ENCODE measurements at places on chromosomes 1 and 21.

DNA sequence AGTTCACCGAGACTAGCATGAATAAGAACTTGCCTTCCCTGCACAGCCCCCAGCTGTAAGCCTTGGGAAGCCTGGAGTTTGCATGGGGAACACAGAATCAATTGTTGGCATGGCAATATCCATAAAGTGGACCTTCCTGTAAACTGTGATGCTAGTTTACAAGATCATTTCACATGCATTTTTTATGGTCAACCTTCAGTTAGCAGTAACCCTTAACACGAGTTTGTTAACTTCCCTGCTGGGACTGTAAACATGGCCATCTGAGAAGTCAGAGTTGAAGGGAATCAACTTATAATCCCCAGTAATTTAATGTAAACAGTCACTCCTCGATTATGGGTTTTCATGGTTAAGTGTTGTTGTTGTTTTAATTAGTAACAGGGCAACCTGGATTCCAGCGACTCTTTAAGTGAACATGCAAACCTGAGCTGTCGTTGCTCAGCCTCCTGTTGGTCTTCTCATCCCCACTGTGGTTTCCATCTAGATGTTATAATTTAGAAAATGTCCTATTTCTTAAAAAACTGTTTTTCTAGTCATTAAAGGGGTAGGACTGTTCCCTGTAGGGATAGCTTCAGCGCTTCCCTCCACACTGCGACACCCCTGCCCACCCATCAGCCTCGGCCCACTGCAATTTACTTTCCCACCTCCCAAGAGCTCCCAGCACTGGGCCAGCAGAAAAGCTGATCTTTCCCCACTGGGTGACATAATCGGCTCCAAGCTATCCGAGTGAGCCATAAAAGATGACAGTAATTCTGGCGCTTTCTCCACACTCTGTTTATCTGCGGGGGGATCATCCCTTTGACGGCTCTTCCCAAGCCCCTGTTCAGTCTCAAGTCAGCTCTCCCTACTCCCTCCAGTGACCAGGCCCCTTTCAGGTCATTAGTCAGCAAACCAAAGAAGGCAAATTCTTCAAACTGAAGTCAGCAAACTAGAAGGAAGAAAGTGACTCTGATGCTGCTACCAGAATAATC lies 107.6 kb upstream of the IPO9 start:
- no peak for DNase-seq

- DNase-seq: no peak
These were observed 289.6 kb downstream of the PTPRU start for GRCh38 chr1:29525941-29526340.

- DNase-seq: peak; percentile 86
These were observed 221.3 kb downstream of the MRPL39 start for GRCh38 chr21:25385911-25386474.

GRCh38 chr21:41891132-41891531 lies 12.0 kb upstream of the PRDM15 start:
- DNase-seq: no peak

- no peak for DNase-seq
These were observed 98.4 kb upstream of the TARDBP start for GRCh38 chr1:10914056-10914455.

GRCh38 chr1:109802901-109803561 lies 39.3 kb upstream of the EPS8L3 start:
- no peak for DNase-seq

DNA sequence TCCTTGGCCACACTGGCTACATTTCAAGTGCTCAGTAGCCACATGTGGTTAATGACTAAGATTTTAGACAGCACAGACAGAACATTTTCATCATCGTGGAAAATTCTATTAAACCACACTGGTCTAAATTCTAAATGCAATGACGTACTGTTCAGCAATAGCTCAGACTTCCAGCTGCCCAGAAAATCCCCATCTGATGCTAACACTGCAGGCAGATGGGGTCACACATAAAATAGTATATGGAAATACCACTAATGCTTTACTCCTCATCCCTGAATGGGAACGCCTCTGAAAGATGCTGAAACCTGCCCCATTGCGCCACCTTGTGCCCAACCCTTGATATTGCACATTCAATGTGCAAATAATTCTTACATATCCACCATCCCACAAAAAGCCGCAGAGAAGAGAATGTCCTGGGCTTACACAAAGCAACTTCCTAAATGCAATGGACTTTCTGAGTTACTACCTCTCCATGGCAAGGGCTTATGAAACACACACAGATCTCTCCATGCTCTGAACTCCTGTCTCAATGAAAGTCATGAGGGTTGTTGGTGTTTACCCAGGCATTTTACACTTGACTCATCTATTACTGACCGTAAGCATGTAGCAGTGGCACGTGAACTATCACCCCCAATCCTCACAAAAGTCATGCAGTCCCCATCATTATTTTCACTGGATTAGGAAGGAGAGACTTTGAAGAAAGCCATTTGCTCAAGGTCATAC lies 20.3 kb upstream of the SLC5A9 start:
- peak; percentile 77 for DNase-seq

GRCh38 chr1:162328512-162328911 lies 48.1 kb downstream of the SPATA46 start:
- no peak for DNase-seq

GRCh38 chr1:31354283-31354682 lies 18.6 kb downstream of the FABP3 start:
- no peak for DNase-seq

DNA sequence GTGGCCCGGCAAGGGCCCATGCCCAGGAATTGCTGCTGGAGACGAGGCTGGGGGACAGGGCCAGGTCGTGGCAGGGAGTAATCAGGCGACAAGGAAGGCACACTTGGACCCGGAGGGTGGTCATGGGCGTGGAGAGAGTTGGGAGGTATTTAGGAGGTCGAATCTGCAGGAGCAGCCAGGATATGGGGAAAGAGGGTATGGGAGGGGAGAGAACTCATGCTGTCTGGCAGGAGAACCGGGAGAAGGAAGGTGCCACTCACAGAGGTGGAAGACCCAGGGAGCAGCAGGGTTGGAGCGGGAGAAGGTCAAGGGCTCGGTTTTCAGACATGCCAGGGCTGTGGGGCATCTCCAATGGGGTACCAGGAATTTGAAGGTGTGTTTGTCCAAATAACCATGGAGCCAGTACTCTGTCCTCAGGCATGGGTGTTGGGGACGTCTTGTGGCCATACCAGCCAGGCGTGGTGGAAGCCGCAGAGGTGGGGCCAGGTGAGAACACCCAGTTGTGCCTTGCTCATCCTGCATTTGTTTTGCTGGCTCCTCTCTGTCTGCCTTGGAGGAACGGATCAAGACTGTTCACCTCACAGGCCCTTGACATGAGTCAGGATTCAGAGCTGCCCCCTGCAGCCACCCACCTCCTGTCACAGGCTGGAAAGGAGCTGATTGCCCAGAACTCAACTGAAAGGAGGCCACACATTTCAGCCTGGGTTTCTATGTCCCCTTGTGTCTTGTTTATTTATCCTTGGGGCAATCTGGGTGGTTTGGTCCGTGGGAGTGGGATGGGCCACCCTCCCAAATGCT lies 111.6 kb downstream of the SPSB1 start:
- no peak for DNase-seq

DNA sequence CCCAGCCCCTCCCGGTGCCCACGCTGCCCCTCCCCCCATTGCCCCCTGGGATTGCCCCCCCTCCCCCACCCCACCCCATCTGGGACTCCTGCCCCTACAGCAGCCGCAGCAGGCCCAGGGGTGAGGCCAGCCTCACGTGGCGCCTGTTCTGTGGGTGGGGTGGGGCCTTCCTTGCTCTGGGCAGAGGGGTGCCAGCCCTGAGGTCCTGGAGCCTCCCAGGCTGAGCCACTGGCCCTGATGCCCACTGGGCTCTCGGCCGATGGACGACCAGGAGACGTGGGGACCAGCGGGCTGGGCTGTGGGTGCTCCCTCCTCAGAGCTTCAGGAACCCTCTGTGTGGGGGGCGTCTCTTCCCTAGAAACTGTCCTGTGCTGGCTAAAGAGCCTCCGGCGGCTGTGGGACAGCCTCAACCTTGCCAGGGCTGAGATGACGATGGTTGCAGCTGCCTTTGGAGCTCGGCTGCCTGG lies 5.8 kb upstream of the C1orf159 start:
- no peak for DNase-seq

DNA sequence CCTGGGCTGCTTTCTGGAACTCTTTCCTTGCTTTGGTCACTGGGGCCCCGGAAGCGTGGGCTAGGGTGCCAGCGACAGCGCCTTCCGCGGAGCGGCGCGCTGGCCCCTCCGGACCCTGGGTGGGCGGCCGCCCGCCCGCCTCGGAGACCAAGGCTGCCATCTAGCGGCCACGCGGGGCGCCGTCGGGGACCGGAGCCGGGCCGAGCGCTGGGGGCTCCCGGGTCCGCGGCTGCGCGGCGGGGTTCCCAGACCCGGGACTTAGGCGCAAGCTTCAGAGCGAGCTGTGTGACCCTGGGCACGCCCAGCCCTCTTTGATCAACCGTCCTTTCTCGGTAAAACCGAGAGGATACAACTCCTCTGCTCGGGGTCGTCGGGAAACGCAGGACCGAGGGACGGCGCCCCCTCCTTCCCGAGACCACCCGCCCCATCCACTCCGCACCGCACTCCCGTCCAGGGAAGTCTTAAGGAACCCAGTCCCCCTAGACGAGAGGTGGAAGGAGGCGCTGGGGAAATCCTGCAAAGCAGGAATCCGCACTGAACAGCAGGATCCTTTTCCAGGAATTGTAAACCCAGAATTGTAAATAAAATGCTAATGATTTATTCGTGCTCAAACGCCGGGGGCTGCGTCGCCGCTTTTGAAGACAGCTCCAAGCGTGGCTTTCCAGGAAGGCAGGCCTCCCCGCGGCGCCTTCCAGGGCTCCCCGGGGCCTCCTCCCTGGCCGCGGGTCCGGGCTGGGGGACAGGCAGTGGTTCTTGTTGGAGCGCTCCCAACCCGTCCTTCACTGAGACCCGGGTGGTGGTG lies 41.2 kb downstream of the RRAGC start:
- peak; percentile 82 for DNase-seq

DNA sequence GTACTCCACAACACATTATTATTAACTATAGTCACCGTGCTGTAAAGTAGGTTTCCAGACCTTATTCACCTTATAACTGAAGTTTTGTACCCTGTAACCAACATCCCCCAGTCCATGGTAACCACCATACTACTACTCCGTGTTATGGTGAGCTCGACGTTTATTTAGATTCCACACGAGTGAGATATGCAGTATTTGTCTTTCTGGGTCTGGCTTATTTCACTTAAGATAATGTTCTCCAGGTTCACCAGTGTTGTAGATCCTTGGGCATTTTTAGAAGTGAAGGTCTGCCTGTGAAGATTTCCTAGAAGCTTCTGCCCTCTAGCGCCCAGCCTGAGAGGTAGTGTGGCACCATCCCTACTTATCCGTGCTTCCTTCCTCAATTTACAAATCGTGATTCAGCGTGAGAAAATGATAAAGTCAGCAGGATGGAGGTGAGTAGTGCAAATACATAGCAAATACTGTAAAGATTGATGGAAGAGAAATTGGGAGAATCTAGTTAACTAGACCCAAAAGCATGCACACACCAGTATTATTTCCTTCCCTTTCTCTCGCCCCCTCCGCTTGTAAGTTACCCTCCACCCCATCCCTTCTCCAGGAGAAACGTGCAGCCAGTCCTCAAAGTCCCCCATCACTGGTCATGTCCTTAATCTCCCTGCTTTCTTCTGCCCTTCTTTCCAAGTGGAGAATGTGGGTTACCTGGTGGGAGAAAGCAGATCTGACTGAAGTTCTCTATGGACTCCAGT lies 36.0 kb upstream of the DISC1 start:
- peak; percentile 50 for DNase-seq

- DNase-seq: no peak
These were observed 9.8 kb downstream of the ARL8A start for GRCh38 chr1:202134645-202135172.

Measured in HAP-1 (cell line).